Thoracic aorta (tissue), 2 donors: ENCODE measurements at places on chromosomes 6 and 20.

DNA sequence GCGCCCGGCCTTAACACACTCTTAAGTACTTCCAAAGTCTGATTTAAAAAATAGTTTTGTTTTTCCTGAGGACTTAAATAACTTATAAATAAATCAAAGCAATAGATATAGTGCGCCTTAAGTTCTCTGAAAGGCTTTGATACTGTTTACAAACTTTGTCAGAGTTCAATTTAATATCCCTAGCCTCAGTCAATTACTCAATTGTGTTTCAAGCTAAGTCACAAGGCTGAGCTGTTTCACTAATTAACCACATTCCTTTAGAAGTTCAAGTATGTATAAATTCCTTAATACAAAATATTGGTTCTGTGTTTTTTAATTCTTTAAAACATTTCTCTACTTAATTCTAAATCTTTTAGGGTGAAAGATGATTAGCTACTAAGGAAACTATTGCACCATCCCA is 178.4 kb upstream of the AGPAT4 start:
- no peak for DNase-seq

- DNase-seq = no peak
These were observed 7.3 kb downstream of the THEMIS start for GRCh38 chr6:127893541-127893940.

GRCh38 chr20:18647777-18648176 is 59.9 kb downstream of the DTD1 start:
- DNase-seq = no peak

DNA sequence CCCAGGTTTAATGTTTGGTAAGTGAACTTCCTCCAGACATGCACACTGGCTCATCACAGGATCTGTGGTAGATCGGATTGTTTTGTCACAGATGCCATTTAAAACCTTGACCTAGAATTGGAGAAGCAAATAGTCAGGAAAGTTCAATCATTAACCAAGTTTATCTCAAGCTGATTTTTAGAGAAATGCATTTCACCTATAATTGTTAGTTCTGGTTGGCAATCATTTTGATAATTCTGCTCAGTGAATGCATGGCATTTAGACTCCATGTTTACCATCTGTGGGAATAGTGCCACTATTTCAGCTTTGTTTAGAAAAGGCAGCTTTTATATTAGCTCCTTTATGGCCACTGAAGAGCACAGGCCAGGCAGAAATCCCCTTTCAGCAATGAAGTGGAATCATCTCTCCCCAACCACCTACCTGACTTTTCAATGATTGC is 73.9 kb upstream of the IPCEF1 start:
- no peak for DNase-seq

GRCh38 chr6:158460602-158461169 is 99.2 kb upstream of the TMEM181 start:
- DNase-seq = no peak

- no peak for DNase-seq
These were observed 83.6 kb upstream of the MYLIP start for GRCh38 chr6:16045238-16045637.

DNA sequence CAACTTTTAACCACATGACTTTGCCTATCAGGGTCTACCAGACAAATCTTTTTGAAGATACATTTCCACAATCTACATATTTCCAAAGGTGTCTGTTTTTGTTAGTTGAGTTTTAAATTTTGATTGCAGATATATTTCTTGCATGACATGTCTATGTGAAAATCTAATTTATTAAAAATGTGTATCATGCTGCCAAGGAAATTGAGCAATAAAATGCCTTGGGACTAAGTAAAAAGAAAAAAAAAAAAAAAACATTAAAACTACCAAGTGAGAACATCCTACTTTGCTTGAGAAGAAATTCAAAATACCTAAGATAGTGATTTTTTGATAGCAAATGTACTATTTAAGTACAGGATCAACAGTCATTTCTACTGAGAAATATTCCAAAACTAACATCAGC is 17.7 kb downstream of the SLC17A5 start:
- no peak for DNase-seq

GRCh38 chr20:35085477-35086225 is 7.0 kb downstream of the TRPC4AP start:
- no peak for DNase-seq

GRCh38 chr20:50347284-50348063 is 156.8 kb downstream of the CEBPB start:
- no peak for DNase-seq

- DNase-seq = no peak
These were observed 4.4 kb upstream of the CST3 start for GRCh38 chr20:23641936-23642751.

GRCh38 chr20:20363434-20363798 is 4.5 kb upstream of the INSM1 start:
- DNase-seq = no peak

- no peak for DNase-seq
These were observed 327.2 kb downstream of the ZFAND3 start for GRCh38 chr6:38146734-38147027.

DNA sequence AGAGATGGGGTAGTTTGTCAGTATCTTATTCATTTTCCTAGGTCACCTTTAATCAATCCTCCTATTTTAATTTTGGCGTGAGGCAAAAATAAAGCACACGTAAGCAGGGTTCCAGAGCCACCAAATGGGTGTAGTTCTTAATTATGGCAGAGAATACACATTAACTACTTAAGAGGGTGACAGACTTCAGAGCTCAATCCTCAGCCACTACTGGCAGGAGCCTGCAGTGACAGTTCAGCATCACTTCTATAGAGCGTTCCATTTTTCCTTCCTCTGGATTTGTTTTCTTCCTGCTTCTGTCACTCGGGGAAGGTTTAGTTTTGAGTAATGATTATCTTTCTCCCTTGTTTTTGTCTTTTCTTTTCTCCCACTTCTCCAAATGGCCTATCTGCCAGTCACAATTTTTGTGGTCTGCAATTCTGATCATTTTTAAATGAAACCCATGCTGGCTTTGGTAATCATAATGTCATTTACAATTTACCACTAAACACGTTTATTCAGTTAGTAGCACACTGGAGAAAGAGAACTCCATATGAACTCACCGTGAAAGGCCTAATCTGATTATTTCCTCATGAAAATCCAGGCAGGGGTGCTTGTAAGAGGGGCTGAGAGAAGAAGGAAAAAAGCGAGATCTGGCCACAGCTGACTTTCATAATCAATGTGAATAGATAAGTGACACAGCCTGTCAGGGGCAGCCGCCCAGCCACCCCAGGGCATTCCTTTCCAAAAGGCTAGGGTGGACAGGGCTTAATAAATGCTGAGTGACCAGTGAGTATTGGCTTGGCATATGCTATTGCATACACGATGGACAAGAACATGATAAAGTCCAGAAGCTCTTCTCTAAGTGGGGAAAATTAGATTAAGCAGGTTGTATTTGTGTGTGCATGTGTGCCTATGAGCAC is 412.1 kb downstream of the PKHD1 start:
- DNase-seq = no peak

- no peak for DNase-seq
These were observed 31.0 kb downstream of the LCA5 start for GRCh38 chr6:79506251-79506650.

- DNase-seq = no peak
These were observed 210.9 kb upstream of the CST7 start for GRCh38 chr20:24738058-24738775.

GRCh38 chr6:52514514-52514913 is 62.3 kb downstream of the TRAM2 start:
- DNase-seq = no peak

GRCh38 chr6:55011034-55011433 is 163.3 kb upstream of the HCRTR2 start:
- DNase-seq = no peak

DNA sequence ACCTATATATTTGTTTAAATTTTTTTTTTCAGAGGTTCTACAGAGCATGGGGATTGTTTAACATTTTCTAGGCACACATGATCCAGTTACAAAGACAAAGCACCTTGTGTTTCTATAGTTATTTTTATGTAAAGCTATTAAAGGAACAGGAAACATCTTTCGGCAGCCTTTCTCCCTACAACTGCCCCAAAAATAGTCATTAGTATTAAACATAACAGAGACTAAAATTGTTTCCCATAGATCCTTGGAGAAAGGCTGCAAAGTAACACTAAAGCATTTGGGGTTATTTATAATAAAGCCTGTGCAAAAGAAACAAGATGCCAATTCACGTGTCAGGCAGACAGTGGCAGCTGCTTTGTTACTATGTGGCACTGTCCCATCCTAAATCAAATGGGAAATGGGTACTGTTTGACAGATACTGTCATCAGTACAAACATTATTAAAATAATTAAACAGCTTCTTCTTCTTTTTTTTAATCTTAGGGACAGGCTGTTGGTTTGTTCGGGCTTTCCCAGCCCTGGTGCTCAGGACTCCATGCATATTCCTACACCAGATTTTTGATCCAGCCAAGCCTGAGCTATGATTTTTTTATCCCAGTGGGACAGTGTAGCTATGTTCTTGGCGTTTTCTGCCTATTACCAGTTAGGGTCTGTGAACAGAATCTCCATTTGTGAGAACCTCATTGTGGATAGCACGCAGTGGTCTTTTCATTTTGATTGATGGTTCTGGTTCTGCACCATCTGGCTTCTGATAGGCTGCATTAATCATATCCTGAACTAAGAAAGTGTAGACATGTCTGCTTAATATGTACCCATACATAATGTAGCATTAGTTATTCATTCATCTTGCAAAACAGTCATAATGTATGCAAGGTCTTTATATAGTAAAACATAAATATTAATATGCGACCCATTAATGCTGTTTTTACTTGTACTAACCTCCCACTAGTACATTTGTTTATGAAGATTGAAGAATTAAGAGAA is 460.4 kb upstream of the SOX4 start:
- DNase-seq = no peak

DNA sequence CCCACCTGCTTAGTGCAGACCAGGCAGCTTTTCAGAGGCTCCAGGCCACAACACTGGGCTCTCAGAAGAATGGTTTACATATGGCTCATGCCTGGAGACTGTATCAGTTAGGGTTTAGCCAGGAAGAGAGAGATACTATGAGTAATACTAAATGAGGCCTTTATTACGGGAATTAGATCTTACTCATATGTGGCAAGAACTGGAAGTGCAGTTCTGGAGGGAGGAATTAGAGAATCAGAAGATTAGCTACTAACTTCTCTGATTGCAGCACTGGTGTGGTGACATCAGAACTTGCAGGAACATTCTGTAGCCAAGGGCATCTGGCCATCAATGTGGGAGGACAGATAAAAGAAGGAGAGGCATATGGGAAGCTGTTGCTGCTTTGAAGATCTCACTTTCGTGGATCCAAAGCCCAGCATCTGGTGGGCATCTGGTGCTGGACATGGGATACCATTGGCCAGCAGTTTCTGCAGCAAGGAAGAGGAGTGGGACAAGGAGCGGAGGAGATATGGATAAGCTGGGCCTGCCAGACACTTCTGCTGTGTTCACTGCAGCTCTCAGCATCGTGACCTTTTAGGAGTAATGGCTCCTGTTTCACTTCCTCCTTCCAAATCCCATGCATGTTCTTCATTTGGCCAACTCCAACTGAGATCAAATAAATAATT is 248.5 kb downstream of the BTBD3 start:
- DNase-seq = no peak

- no peak for DNase-seq
These were observed 225.1 kb downstream of the ERMARD start for GRCh38 chr6:169976301-169977081.

DNA sequence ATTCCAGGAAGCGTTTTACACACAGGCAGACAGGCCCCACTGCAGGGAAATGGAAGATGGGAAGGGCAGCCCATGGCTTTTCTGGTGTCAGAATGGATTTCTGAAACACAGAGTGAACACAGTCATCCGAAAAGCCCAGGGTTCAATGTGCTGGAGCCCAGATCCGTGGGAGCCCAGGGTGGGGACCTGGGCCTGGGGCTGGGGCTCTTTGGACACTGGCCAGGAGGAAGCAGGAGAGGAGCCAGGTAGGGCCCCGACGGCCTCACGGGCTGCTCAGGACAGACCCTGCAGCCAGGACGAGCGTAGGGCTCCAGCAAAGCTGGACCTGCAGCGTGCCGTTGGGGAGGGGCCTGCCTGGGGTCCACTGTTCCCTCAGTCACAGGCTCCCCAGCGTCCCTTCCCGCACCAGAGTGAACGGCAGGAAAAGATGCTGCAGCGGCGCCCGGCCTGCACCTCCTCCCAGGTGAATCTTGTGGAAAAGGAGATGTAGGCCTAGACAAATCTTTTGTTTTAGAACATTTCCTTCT is 24.3 kb upstream of the LSM14B start:
- no peak for DNase-seq

DNA sequence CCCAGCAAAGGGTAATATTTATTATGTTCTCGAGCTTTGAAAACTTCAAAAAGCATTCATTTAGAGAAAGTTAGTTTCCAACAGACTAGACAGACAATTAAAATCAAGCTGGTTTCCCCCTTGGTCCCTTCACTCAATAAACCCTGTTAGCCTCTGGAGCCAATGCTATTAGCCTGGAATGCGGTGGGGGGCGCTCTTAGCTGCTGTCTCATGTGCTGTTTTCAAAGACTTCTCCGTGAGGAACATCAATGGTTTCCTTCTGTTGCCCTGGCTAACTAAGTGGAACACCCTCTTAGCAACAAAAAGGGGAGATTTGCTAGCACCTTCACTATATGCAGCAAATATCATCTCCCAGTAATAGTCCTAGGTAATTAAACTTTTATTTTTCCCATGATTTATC is 86.4 kb downstream of the LY86 start:
- no peak for DNase-seq

- no peak for DNase-seq
These were observed 105.0 kb downstream of the MRPL14 start for GRCh38 chr6:44022296-44022661.
